Kidney (tissue), 22 donors: ENCODE measurements at places on chromosomes 3 and 15.
A peak's percentile ranks its signal among the peaks of the same experiment; 100 is the strongest.

- no peak overlapping the region for H3K27ac ChIP-seq
- no peaks in the 10 kb centered on the region for H3K36me3 ChIP-seq
- no peak overlapping the region for H3K4me3 ChIP-seq
- no peak for DNase-seq
- no peaks in the 10 kb centered on the region for H3K4me1 ChIP-seq
Observed at GRCh38 chr3:152176241-152176640, 92.5 kb upstream of the MBNL1 start.

DNA sequence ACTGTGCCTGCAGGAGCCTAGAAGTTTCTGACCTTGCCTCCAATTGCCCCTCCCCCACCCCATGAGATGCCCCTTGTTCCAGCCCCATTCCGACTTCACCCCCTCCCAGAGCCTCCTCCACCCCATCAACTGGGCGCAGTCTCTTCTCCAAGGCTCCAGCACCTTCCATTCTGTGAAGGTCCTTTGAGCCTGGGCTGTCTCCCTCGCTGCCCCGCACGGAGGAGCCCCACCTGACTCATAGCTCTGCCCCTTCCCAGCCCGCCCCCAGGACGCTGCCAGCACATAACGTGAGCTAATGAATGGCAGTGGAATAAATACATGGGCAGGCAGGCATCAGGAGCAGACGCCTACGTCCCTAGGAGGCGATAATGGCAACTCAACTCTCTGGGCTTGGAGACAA lies 113.1 kb downstream of the NUP210 start:
- H3K36me3 ChIP-seq: no peaks in the 10 kb centered on the region
- no peak for DNase-seq
- no peak overlapping the region for H3K27ac ChIP-seq
- H3K4me3 ChIP-seq: no peak overlapping the region
- H3K27me3 ChIP-seq: no peaks in the 10 kb centered on the region
- no peaks in the 10 kb centered on the region for H3K4me1 ChIP-seq

DNA sequence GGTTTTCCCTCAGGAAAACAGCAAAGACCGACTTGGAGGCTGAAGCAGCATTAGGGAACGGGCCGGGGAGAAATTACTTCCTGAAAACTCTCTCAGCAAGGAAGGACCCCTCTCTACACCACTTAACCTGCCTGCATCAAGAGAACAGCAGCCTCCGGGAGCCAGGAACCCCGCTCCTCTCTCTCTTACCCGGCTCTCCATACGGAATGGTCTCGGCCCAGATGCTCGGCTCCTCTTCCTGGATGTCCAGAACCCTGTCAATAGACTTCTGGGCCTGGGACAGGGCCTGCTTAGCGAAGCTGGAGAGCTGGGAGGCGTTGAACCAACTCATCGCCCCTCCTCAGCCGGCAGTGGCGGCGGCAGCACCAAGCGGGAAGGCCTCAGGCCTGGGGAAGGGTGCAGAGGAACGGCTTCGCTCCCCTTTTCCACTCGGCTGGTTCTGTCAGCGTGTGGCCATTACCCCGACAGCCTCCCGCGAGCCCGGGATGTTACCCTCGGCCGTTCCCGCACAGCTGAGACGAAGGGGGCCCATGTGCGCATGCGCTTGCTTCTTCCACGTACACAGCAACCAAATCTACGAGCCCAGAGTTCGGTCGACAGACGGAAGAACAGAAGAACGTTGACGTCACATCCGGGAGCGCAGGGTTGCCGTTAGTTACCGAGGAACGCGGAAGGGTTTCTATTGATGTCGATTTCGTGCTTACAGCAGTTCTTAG lies at the start of gene TMF1:
TMF1 (minus strand) TSS at position 578 of the 716 bp plus-strand sequence; CDS start at position 331, 247 bp downstream.
- peak within 1 kb of the TSS; percentile 97 for H3K27ac ChIP-seq
- DNase-seq: peak; percentile 98
- H3K36me3 ChIP-seq: peaks cover 9% of the 10 kb centered on the region
- H3K4me1 ChIP-seq: no peaks in the 10 kb centered on the region
- H3K27me3 ChIP-seq: no peaks in the 10 kb centered on the region

DNA sequence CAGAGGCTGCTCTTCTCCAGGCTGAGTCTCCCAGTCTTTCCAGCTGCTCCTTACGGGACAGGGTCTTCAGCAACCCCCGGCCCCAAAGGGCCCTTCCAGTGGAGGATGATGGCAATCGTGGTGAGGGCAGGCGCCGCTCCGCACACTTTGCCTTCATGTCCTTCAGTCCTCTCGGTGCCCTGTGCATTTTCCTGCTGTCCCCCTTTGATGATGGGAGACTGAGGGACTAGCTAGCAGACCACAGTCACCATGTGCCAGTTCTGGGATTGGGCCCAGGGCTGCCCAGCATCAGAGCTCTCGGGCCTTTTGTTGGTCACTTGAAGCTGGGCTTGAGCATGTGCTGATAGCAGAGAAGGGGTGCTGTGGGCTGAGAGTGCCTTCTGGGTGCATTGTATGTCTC lies 8.8 kb upstream of the TXNRD3 start:
- H3K4me1 ChIP-seq: no peaks in the 10 kb centered on the region
- H3K36me3 ChIP-seq: no peaks in the 10 kb centered on the region
- H3K27ac ChIP-seq: no peak overlapping the region
- DNase-seq: no peak
- no peak overlapping the region for H3K4me3 ChIP-seq
- H3K27me3 ChIP-seq: no peaks in the 10 kb centered on the region

DNA sequence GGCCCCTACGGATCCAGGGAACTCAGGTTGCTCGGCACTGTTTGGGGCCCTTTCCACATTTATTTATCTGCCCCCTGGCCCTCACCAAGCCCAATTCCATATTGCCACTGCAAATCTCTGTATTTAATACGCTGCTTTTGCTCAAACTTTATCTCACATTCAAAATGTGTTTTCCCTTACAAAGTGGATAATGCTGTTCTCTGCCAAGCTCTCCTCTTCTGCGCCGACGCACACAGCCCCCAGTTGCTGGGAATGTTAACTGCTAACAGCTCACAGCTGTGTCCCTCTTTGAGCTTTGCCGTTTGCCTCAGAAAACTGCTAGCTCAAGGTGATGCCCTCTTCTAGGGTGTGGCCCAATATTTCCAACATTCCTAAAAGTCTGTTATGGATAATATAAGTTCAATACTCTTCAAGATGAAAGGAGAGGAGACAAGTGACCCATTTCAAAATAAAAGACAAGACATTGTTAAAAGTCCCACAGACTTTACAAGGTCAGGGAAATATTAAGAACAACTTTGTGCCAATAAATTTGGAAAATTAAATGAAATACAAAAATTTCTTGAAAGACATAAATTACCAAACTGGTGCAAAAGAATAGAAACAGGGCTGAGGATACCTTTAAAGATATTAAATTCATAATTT lies 12.6 kb upstream of the FBN1 start:
- no peak overlapping the region for H3K27ac ChIP-seq
- no peaks in the 10 kb centered on the region for H3K27me3 ChIP-seq
- H3K4me3 ChIP-seq: no peak overlapping the region
- no peaks in the 10 kb centered on the region for H3K36me3 ChIP-seq
- DNase-seq: peak; percentile 82

- peaks cover 19% of the 10 kb centered on the region for H3K36me3 ChIP-seq
- H3K27ac ChIP-seq: no peak overlapping the region
- no peaks in the 10 kb centered on the region for H3K4me1 ChIP-seq
- no peaks in the 10 kb centered on the region for H3K27me3 ChIP-seq
Observed at GRCh38 chr15:50735156-50735555, 30.4 kb downstream of the SPPL2A start.

DNA sequence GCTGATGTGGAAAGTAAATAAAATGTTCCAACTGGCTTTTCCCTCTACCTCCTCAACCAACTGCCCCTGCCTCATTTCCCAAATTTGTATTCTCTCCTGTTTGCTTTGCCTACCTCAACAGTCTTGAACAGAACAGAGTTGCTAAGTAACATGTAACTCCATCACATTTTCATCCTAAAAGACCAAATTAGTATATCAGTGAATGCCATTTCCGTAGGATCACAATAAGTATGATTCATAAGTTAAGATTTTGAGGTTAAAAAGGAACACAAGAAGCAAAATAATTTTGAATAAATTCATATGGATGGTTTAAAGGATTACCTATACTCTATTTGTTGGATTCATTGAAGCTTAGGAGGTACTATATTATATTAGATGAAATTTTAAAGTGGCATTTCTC lies 154.9 kb downstream of the ECT2 start:
- no peak for DNase-seq
- H3K4me3 ChIP-seq: no peak overlapping the region
- H3K4me1 ChIP-seq: no peaks in the 10 kb centered on the region
- H3K27ac ChIP-seq: no peak overlapping the region
- H3K36me3 ChIP-seq: no peaks in the 10 kb centered on the region

DNA sequence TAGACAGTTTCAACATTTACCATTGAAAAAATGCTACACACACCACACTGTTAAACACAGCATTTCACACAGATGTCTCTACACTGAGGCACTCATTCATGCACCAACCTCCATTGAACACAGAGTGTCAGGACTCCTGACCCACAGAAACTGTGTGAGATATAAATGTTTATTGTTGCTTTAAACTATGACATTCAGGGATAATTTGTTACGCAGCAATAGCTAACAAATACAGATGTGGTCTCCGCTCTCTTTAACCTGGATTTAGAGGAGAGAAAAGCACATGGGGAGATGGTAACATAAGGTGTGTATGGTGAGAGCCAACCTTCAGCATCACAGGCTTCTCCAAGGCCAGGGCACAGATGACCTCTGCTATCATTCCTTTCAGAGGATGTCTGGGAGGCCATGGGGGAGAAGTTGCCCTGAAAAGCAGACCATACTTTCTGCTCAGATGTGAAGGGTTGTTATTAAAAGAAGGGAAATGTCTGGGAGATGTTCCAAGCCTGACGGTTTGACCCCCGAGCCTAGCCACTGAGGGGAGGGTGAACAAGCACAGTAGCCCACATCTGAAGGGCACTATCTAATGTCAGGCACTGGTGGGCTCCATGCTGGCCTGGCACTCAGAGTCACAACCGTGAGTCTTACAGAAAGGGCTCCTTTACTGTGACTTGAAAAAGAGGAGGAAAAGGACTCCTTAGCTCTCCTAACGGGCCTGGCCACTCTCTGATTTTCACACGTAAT lies 284.5 kb upstream of the TLE3 start:
- H3K4me3 ChIP-seq: no peak overlapping the region
- H3K27ac ChIP-seq: no peak overlapping the region
- DNase-seq: no peak
- no peaks in the 10 kb centered on the region for H3K36me3 ChIP-seq
- H3K4me1 ChIP-seq: no peaks in the 10 kb centered on the region

DNA sequence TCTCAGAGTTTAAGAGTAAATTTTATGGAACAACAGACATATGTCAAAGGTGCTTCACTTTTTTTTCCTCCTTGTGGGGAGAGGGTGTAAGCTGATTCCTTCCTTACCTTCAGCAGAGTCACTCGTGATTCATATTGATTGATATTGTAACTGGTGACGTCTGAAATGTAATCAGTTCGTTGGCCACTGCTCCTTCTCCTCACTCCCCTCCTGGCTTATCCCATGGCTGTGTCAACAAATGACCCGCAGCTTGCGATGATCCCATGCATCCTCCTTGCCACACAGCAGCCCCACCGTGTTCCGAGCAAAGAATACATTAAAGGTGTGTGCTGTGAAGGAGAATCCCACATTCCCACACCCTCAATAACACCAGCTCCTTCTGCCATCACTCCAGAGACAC lies 7.3 kb downstream of the MGLL start:
- H3K27me3 ChIP-seq: no peaks in the 10 kb centered on the region
- peaks cover 16% of the 10 kb centered on the region for H3K4me1 ChIP-seq
- H3K4me3 ChIP-seq: no peak overlapping the region

- peaks cover 8% of the 10 kb centered on the region for H3K4me1 ChIP-seq
- H3K27me3 ChIP-seq: no peaks in the 10 kb centered on the region
- H3K4me3 ChIP-seq: no peak overlapping the region
- DNase-seq: no peak
- no peak overlapping the region for H3K27ac ChIP-seq
- H3K36me3 ChIP-seq: no peaks in the 10 kb centered on the region
Observed at GRCh38 chr3:159829056-159829455, 159.6 kb upstream of the IL12A start.

- no peak overlapping the region for H3K27ac ChIP-seq
- no peaks in the 10 kb centered on the region for H3K4me1 ChIP-seq
- DNase-seq: no peak
Observed at GRCh38 chr3:117407317-117407716, 697.7 kb downstream of the TUSC7 start.

GRCh38 chr3:45887759-45888511 lies 1.6 kb downstream of the CCR9 start:
- H3K27ac ChIP-seq: no peak overlapping the region
- H3K27me3 ChIP-seq: no peaks in the 10 kb centered on the region
- DNase-seq: no peak
